ENCODE measurements at places on chromosomes 7 and 10. TPM values are rescaled to one million over a fixed set of nuclear protein-coding genes. Genes with fewer than 3 reads are reported as not detected.

ACBD7 gene
- 6.7 TPM for total RNA-seq

ACHE gene
- total RNA-seq = not detected

CYP2C18 gene
- not detected for total RNA-seq

PSPH gene
- 82.3 TPM for total RNA-seq

SLC26A4 gene
- 1.4 TPM for total RNA-seq

LIPJ gene
- under 0.01 TPM for total RNA-seq

GPR26 gene
- under 0.01 TPM for total RNA-seq

ANKRD61 gene
- 0.20 TPM for total RNA-seq

CALHM3 gene
- total RNA-seq = 6.8 TPM

GPER1 gene
- 0.84 TPM for total RNA-seq

ADGRA1 gene
- not detected for total RNA-seq

PTF1A gene
- total RNA-seq = not detected

GRCh38 chr7:27260211-27260610, 17.6 kb downstream of the EVX1 start:
- DNase-seq = no peak

DNA sequence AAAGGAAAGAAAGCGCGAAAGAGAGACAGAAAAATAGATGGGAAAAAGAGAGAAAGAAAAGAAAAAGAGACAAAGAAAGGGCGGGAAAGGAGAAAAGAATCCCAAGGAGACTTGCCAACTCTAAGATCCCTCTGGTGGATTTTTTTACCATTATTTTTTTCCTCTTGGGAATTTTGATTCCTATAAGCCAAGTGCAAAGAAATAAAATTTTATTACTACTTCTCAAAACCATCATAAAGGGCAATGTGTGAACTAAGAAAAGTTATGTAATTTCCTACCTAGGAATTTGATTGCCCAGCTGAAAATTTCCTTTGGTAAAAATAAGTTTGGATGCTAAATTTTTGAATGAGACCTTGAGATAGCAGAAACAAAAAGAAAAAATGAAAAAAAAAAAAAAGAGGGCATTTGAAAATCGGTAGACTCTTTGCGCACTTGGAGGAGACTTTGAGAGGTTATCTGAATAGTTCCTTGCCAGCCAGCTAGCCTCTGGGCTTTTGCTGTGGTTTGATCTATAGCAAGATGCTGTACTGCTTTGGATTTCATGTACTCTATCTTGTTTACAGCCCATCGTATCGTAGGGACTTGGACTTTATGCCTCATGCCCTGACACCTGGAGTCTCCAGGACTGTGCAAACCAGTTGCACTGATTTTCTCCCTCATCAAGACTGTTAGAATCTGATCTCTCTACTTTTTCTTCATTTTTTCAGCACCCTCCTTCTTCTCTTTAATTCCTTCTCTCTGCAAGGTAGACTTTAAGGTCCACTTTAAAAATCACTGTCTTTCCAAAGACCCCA, 535.4 kb upstream of the MKI67 start:
- no peak for DNase-seq

DNA sequence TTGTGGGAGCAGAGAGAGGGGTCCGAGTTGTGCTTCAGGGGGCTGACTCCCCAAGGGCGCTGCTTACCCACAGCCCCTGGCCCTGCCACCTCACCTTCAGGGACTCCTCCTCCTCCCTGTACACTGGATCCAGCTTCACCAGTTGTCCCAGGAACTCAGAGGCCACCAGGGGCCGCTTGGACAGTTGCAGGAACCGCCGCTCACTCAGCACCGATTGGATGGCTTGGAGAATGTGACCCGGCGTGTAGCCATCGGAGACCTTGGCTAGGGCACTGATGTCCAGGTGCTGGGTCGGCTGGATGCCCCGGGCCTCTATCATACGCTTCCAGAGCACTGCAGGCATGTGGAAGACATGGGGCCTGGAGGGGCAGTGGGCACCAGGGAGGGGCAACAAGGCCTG, 4.5 kb upstream of the ASB10 start:
- DNase-seq = no peak

- no peak for DNase-seq
These were observed 145.0 kb upstream of the LRRTM3 start for GRCh38 chr10:66780796-66781195.

DNA sequence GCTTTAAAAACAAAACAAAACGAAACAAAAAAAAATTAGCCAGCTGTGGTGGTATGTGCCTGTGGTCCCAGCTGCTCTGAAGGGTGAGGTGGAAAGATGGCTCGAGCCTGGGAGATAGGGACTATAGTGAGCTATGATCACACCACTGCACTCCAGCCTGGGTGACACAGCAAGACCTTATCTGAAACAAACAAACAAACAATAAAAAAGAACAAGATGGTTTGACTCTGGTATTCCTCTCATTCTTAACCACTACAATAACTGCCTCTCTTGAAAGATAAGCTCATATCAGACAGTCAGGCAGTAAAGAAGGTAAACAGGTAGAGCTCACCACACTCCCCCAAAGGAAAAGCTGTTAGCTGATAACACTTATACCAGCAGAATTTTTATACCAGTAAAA, 14.1 kb upstream of the DUSP5 start:
- no peak for DNase-seq

GRCh38 chr10:91006752-91007346, 86.0 kb upstream of the ANKRD1 start:
- no peak for DNase-seq

DNA sequence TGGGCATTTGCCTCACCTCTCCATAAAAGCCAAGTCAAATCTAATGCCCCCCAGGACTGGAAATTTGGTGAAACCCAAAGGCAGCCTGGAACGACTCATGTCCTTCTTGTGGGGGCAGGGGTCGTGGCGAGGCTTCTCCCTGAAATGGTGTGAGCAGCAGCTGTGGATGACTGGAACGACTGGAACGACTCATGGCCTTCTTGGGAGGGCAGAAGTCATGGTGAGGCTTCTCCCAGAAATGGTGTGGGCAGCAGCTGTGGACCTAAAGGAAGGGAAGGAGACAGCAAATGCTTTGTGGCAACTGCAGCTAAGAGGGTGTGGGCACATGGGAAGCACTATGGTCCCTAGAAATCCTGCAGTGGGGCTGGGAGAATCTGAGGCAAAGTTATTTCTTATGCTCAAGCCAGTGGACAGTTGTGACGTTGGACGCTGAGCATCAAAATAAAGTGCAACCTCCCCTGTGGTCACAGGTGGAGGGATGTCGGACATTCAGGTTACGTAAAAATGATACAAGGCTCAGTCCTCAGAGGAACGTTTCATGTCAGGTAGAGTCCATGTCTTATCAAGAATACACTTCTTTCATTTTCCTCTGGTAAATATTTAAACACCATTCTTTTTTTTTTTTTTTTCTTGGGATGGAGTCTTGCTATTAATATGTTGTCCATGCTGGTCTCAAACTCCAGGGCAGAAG, 107.0 kb upstream of the KIF5B start:
- peak; percentile 11 for DNase-seq

- peak; percentile 98 for DNase-seq
These were observed 93.1 kb upstream of the PDE1C start for GRCh38 chr7:32163141-32163806.

DNA sequence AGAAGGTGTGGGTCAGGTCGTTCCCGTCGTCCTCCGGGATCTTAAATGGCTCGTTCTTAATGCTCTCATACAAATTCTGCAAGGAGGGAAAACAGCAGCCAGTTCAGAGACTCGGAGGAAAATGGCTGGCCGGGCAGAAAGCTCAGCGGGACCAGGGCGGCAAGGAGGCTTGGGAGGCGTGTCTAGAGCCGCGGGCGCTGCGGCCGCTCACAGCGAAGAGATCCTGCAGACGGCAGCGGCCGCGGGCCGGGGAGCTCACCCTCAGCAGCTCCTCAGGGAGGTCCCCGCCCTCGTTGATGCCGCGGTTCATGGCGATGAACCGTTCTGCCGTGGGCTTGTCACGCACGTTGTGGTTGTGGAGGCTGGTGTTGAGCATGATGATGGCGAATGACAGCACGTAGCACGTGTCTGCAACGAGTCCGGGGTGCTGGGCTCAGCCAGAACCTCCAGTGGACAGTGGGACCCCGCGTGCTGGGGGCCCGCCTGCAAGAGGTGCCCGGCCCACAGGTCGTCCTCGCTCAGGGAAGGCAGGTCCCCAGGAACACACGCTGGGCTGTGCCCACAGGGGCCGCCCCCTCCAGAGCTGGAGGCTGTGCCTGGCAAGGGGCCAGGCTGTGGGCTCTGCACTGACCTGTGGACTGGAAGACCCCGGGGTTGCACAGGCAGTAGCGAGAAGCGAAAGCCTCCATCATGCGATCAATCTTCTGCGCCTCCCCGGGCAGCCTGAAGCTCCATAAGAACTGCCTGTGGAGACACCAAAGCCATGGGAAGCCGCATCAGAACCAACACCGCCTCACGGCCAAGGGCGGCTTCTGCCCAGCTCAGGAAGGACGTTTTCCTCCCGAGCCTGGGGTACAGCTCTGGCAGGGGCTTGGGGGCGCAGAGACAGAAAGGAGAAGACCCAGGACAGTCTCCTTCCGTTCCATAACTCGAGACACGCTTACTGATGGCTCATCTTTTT, 101.6 kb downstream of the CYTH3 start:
- DNase-seq = no peak

DNA sequence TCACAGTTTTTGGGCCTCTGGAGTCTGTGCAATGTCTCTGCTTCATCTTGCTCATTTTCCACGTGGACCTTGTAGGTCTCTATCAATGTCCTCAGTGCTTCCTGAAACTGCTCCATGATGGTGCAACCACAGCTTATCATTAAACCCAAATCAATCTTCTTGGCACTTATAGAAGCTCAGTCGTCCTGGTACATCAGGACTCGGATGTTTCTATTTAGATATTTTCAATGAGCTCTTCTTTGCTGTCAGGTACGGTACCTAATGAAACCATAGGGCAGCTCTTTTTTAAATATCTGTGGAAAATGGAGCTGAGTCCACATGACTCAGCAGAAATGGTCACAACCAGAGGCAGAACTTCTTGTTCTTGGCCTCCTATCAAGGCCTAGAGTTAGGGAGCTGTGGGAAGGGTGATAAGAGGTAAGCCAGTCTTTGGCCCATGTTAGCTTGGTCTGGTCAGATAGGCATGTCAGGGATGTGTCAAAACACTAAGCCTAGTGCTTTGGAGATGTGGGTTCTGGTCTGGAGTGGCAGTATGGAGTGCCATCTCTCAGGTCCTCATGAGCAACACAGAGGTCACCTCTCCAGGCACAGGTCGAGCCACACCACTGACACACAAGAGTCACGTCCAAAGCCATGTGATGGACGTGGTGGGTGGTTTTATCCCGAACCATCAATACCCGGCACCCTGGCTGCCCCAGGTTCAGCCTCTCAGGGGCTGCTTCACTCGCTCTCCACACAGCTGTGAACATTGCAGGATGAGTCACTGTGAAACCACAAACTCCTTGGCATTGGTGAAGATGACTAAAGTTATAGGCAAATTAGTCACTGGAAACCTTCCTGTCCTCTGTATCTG, 87.0 kb downstream of the TBXAS1 start:
- DNase-seq = peak; percentile 99

- DNase-seq = no peak
These were observed 19.0 kb downstream of the CALML5 start for GRCh38 chr10:5480162-5480941.

DNA sequence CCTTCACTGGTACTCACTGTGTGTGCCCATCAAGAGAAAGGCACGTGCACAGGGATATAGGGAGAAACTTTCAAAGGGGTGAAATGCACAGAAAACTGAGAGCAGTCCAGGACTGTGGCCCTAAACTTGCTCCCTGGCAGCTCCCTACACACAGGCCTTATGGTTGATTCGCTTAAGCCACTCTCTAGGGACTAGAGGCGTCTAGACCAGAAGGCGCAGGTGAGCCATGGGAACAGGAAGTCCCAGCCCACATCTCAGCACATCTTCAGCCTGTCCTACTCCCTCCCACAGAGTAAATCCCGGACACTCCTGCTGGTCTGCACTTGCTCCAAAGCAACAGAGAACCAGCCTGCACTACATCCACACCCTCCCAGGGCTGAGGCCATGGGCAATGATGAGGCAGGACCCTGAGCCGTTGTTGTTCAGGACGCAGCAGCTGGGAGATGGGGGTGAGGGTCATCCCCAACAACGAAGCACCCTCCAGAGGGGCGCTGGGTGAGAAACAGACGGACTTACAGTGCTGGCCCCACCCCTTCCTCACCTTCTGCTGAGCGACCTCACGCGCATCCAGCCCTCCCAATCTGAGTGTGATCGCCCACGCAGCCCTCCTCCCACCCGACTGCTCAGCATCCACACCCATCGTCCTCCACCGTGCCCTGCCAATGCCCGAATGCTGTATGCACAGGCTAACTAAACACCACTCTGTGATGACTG, 109.3 kb downstream of the TNS3 start:
- no peak for DNase-seq

GRCh38 chr10:69089638-69090599, 2.0 kb downstream of the SRGN start:
- DNase-seq = no peak

GRCh38 chr7:21142081-21142480, 285.8 kb upstream of the SP4 start:
- no peak for DNase-seq

DNA sequence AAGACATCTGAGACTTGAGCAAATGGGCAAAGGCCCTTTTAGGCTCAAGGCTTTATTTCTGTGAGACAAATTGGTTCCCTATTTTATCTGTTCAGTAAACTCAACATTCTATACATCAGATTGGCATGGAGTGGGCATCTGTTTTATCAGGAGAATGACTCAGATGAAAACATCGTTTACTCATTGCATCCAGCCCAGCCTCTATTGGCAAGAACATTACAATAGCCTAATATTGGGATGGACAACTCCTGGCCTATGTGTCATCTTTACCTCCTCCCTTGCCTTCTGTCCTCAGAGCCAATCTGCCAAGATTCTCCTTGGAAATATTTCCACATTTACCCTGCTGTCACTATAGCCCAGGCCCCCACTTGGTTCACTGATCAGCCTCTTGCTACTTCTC, 5.5 kb upstream of the BLNK start:
- DNase-seq = no peak

DNA sequence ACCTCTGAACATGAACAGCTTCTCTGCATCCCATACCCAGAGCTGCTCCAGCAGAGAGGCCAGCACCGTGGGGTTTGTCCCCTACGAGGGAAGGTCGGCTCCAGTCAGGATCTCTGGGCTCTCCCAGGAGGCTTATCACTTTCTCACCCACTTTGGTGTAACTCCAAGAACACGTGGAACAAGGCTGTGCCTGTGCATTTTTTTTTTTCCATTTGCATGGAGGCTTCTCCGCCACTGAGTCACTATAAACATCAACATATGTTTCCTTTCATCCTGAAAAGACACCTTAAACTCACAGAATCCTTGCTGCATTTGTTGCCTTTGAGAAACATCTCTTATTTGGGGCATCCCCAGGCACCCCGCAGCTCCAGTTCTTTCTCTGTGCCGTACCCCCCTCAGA, 29.4 kb upstream of the ECHDC3 start:
- DNase-seq = peak; percentile 24

GRCh38 chr10:101311185-101312066, 42.5 kb upstream of the BTRC start:
- DNase-seq = no peak

DNA sequence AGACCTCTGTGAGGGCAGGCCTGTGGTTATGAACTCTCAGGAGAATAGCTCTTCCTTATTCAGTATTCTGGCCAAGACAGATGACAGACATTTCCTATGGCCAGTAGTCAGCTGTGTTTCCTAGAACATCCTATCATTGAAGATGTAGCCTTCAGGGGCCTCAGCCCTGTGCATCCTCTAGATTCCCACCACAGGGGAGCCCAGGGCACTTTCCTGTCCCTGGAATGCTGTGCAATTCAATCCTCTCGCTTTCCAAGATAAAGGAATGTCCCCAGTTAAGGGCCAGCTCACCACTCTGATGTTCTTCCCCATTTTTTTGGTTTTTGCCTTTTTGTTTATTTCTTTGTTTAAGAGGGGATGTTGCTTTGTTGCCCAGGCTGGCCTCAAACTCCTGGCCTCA, 578.8 kb upstream of the C7orf33 start:
- DNase-seq = no peak

Measured in RPMI7951 (cell line).